SW 1271 (cell line): ENCODE measurements at places on chromosomes 12 and 14.

DNA sequence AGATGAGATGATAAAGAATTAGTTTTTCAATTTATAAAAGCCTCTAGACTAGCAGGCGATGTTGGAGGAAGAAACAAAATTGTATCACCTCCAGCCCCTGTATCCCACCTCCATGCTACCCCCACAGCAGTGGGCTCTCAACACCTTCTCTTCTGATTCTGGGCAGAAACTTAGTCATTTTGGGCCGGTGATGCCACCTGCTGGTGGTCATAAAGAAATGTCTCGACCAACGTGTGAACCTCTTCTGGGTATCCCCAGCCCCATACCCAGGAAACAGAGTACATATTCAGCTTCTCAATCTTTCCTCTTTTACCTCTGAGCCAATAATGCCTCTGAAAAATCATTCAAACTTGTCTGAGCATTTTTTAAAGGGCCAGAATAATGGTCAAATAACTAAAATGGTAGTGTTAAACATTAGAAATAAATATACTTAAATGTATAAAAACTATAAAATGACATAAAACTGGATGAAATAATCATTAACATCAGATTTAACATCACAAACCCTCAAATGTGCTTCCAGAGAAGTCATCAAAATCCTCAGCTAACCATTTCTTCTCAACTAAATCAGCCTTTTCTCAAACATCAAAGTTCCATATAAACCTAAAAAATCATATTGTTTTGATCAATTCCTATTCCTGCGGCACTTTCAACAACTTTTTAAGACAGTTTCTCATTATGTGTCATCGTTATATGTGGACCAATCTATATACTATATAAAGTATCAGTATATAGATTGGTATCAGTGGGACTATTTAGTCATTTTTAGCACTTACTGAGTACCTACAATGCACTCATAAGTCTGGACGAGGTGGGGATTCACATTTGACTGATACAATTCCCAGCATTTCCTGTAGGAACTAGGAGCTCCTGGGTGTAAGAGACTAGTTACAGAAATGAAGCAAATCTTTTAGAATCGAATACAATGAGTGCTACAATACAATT, 69.4 kb downstream of the ATXN2 start:
- DNase-seq: peak; percentile 68

DNA sequence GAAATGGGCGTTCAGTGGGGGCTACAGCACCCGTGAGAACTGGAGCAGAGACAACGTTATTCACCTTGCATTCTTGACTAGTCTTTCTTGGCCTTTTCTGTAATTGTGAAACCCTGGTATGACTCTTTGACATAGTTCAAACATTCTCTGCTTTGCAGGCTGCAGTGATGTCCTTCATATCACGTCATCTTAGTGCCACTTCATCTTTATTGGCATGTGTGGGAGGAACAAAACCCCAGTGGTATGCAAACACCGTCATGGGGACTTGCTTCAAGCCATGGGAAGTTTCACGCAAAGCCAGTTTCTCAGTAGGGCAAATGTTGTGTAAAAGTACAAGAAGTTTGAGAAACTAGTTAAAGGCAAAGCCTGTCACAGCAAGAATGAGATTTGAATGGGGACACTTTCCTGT, 20.2 kb upstream of the DUSP16 start:
- DNase-seq: no peak

- DNase-seq: no peak
These were observed 211.0 kb downstream of the IPO8 start for GRCh38 chr12:30484658-30485057.

- no peak for DNase-seq
These were observed 6.8 kb upstream of the PHC1 start for GRCh38 chr12:8907513-8907912.

DNA sequence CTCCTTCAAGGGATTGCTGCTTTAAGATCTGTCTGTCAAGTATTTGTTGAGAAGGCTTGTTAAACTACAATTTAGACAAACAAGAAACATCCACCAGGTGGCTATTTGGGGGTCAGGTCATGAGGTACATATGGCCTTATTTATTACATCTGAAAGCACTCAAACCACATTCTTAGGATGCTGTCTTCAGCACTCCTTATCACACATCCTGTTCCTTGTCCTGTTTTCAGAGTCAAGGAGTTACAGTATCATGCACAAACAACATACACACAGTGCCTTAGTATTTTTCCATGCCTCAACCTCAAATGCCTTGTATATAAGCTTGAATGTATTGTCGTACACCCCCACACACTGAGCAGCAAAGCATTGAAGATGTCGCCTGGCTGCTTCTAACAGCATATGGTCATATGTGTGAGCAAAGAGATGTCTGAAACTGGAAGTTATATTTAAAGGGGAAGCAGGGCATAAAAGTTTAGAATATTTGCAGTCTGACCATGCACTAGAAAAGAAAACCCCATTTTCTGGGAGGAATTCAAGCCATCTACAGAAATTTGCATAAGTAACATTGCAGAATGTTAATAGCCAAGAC, 83.8 kb downstream of the KCNMB4 start:
- no peak for DNase-seq

- no peak for DNase-seq
These were observed 227.7 kb downstream of the FSCB start for GRCh38 chr14:44279357-44279756.

DNA sequence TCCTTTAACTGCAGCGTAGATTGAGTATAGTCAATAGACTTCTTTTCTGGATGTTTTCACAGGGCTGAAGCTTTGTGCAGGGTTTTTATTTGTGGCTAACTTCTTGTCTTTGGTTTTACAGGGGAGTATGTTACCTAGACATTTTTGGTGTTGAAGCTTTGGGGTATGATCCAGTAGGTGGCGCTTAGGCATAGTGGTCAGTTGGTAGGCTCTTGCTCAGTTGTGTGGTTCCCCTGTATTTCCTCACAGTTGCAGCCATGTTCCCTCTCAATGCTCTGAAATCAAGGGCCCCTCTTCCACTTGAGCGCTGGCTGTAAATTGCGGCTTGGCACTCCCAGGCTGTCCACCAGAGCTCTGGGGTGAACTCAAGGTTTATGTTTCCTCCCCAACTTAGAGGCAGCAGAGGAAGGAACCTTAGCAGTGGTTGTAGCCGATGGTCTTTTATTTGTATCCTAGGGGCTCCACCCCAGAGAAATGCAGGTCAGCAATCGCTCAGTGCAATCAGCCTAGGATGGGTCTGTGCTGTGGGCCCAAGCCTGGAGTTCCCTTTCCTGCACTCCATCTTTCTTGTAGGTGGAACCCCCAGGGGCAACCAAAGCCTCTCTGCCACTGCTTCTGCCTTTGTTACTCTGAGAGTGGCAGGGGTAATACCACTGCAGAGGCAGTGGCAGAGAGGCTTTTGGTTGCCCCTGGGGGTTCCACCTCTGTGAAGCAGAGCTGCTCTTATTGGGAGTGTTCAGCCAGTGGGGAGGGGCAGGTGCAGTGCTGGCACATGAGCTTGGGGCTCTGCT, 55.1 kb downstream of the CMAS start:
- DNase-seq: peak; percentile 60

- no peak for DNase-seq
These were observed 402.5 kb downstream of the PCNX1 start for GRCh38 chr14:71309756-71310155.

GRCh38 chr14:74249433-74250375, 10.5 kb downstream of the VSX2 start:
- no peak for DNase-seq

GRCh38 chr12:108240027-108240785, 98.9 kb downstream of the CMKLR1 start:
- no peak for DNase-seq

DNA sequence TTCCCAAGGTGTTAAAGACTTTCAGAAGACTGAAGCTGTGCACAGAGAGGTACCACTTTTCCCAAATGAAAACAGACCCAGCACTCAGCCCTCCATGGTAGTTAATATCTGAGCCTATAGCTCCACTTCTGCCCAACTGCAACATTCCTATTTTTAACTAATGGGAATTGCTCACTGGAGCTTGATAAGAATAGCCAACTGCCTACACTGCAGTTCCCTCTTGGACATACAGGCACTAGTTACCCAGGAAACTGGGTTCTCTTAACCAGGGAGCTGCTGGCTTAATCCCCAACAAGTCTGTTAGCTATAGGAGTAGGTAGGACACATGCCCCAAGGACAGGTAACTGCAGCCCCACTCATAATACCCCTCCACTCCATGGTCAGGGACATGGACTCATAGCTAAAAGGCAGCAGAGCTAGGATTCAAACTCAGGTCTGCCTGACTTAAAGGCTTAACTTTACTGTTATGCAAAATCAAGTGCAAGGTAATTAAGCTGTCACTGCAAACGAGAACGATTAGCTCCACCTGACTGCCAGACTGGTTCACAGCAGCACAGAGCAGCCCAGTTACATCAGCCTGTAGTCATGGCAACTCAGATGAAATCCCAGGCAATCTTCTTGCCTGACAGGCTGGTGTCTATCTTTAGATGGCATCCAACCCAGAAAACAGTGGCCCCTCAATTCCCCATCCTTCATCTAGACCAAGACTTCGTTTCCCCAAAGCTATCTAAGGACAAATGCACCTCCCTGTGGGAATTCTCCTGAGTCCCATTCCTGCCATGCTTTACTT, 77.1 kb upstream of the ACTN1 start:
- no peak for DNase-seq

- DNase-seq: no peak
These were observed 572 bp upstream of the ACSS3 start for GRCh38 chr12:81077329-81077685.

DNA sequence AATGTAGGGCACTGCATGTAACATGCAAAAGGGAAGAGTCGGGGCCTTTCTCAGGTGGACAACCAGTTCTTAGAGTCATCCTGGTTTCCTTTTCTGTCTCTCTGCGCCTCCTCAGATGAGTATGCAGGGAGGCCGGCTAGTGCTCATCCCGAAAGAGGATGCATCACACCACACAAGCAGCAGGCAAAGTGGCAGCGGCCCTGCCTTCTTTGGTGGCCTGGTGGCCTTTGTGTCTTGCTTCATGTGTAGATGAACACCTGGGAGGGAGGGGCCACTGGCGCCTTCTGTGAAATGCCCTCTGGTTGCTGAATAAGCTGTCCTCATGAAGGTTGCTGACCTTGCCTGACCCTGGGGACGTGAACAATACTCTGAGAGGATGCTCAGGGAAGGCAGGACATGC, 18.0 kb downstream of the SLC24A4 start:
- DNase-seq: no peak

DNA sequence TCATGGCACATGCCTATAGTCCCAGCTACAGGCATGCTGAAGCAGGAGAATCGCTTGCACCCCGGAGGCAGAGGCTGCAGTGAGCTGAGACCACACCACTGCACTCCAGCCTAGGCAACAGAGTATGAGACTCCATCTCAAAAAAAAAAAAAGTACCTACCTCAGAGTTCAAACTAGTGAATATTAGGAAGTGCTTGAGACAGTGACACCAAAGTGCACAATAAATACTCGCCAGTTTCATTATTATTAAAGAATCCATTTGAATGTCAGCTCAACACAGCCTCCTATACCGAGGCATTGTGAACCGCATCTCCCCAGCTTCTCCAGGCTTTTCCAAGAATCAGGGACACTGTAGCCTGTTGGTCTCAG, 5.0 kb downstream of the GAPDH start:
- DNase-seq: peak; percentile 26

GRCh38 chr12:52838609-52839435, 4.7 kb upstream of the KRT79 start:
- no peak for DNase-seq

GRCh38 chr12:29430716-29431044, 49.7 kb upstream of the ERGIC2 start:
- no peak for DNase-seq

GRCh38 chr14:80565001-80565400, 353.7 kb upstream of the DIO2 start:
- DNase-seq: no peak

- no peak for DNase-seq
These were observed 1.7 kb upstream of the SLC38A2 start for GRCh38 chr12:46374310-46374709.

- no peak for DNase-seq
These were observed 32.6 kb upstream of the HIF1A start for GRCh38 chr14:61662437-61663311.

GRCh38 chr12:120849765-120850164, 54.4 kb downstream of the SPPL3 start:
- peak; percentile 71 for DNase-seq

- DNase-seq: no peak
These were observed 446.0 kb downstream of the PDZRN4 start for GRCh38 chr12:41634091-41634490.

GRCh38 chr12:106205208-106206069, 42.4 kb downstream of the CKAP4 start:
- no peak for DNase-seq

GRCh38 chr12:11829764-11830194, 180.3 kb downstream of the ETV6 start:
- DNase-seq: no peak

GRCh38 chr14:59849411-59850130, 21.0 kb downstream of the RTN1 start:
- no peak for DNase-seq

DNA sequence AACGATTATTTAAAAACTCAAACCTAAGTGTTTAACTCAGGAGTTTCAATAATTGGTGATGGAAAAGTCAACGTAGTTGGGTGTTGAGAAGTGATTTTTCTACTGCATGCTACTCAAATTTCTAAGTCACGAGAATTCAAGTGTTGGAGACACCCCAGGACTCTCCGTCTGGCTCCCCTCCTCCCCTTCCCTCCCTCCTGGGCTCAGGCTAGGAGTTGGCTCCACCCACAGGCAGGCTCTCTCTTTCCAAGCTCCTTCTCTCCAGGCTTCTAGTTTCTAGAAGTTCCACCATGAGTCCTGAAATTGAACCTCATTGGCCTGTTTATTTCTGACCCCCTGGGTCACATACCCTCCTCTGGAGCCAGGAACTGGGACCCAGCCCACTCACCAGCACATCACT, 73.0 kb downstream of the TMEM132D start:
- no peak for DNase-seq

DNA sequence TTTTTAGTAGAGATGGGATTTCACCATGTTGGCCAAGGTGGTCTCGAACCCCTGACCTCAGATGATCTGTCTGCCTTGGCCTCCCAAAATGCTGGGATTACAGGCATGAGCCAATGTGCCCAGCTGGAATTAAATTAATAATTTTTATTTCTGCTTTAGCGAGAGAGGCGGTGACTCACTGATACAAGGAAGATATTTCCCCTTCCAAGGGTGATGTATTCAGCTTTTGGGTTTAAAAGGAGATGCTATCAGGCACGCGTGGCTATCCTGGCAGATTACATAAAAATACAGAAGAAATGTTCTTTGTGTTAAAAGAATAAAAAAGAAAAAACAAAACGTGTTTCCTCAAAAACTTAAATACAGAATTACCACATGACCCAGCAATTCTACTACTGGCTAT, 12.4 kb upstream of the P2RX7 start:
- no peak for DNase-seq
